ENCODE measurements at places on chromosomes 3 and 15.

DNA sequence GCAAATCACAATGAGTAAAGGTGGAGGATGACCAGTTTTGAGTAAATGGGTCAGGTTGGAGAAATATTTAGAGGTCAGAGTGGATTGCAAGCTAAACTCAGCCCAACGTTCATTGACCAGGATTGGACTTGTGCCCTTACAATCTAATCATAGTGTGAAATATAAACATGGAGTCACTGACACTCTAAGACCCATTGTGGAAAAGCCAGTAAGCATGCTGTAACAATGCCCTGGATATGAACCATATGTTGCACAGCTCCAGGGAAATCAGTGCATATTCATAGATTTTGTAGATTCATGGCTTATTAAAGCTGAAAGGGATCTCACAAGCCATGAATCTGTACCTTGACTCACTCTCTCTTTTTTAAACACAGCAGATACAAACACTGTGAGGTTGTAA, 660.2 kb upstream of the LMCD1 start:
- DNase-seq = no peak

- DNase-seq = no peak
These were observed 53.6 kb upstream of the SEC61A1 start for GRCh38 chr3:127998596-127998995.

- DNase-seq = no peak
These were observed 21.9 kb downstream of the OXNAD1 start for GRCh38 chr3:16286751-16287543.

- no peak for DNase-seq
These were observed 3.5 kb upstream of the SPTBN5 start for GRCh38 chr15:41897363-41897799.

DNA sequence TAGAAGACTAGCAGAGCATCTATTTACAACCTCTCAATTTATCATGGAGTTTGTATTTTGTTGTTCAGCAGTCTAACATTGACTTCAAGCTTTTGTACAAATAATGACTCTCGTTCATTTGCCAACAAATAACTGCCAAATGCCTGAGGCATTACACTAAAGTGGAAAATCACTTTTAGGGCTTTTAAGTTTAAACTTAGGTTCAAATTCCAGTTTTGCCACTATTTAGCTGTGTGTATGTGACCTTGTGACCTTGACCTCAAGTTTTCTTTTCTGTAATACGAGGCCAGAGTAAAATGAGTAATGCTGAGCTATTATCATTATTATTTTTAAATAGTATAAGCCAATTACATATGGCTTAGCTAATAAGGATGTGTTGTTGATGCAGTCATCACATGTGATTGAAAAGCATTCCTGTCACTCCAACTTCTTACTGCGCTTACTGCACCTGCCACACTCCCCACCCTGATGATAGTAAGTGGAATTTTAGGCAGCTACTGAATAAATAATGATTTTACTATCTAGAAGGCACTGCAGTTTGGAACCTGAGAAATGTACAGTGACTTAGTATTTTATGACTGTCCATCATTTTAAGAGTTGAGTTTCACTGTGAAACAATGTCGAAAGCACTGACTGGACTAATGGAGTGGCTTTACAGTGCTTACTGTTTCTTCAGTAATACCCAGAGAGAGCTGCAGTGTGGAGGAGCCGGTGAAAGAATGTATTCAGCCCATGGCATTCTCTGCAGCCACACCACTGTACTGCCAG, 16.3 kb downstream of the ARL8B start:
- no peak for DNase-seq

GRCh38 chr15:39925112-39925842, 5.2 kb upstream of the GPR176 start:
- DNase-seq = no peak

DNA sequence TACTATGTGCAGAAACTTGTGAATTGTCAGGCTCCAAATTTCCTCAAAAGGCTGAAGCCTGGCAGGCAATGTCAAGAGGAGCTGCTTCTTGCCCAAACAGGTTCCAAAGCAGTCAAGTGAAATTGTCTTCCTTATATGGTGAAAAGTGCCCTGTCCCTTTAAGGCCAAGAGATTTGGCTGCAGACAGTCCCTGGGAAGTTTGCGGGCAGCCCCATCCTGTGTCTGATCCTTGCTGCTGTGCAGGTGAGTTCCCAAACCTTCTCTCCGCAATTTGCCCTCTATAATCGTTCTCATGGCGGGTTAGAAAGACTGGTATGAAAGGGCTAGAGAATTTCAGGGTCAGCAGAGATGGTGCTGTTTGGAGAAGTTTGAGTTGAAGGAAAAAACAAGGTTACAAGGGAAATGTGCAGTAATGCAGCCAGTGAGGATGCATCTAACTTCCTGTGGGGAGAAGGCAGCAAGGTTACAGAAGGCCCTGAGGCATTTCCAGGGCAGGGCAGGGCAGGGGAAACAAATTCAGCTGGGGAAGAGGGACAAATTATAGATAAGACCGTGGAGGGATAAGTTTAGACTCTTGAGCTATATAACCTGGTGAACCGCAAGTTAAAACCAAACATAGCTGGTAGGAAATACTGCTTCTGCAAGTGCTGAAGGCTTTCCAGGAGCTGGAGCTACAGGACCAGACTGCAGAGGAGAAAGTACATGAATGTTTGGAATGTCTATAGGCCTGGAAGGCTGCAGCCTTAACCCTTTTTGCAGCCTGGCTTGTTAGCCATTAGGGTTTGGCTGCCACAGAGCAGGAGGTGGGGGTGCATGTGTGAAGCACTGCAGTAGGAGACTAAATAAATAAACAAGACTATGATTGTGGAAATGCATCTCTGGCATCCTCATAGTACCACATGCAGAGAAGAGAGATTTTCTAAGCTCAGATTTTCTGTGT, 256.2 kb upstream of the IL12A start:
- no peak for DNase-seq

GRCh38 chr3:13111873-13112520, 38.8 kb upstream of the IQSEC1 start:
- no peak for DNase-seq

DNA sequence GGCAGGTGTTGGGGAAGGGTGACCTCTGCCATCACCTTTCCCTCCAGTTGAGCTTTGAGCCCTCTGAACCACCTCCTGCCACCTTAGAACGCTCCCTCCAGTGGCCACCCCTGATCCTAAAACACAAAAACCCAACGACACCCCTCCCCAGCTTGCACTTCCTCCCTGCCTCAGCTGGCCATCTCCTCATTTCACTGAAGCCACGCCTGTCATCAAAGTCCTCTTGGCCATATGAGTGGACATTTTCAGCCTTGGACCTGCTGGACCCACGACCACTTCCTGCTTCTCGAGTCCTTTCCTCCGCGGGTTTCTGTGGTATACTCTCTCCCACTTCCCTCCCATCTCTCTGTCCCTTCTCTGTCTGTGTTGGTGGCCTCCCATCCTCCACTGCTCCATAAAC, 48.5 kb upstream of the NR2C2 start:
- DNase-seq = no peak

DNA sequence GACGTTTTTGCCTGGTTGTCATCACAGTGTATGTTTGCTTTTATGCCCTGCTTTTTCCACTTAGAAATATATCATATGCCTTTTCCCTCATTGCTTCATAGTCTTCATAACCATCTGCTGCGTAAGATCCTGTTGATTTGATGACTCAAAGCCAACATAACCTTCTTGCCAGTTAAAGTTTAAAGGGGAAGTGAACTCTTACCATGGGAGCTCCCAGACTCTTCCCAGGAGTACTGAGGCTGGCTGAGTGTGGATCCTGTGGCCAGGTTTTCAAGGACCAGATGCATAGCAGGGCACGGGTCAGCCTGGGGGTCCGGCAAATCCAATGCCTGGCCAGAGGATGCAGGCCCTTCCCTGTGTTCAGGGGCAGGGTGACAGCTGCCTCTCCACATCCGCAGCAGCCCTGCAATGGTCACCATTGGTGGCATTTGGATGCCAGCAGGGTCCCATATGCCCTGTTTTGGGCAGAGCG, 42.0 kb upstream of the SACM1L start:
- no peak for DNase-seq

- no peak for DNase-seq
These were observed 10.1 kb downstream of the USP3 start for GRCh38 chr15:63514531-63514943.

DNA sequence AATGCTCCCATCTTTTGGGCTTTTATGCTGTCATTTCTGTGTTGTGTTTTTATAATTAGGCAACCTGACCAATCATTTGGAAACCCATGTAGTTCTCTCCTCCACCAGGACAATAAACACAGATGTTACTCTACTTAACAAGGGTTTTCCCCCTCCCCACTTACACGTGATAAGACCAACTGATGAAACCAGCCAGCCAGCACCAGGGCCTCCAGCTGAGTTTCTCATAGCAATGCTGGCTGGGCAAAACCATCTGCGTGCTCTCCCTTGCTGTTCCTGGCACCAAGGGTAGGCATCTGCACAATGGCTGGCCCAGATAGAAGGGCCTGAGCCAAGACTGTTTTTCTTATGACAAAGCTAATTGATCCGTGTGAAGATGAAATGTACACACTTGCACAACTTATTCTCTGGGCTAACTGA, 310.4 kb downstream of the PLCL2 start:
- DNase-seq = no peak

GRCh38 chr3:81823882-81824395, 62.5 kb upstream of the GBE1 start:
- DNase-seq = no peak

DNA sequence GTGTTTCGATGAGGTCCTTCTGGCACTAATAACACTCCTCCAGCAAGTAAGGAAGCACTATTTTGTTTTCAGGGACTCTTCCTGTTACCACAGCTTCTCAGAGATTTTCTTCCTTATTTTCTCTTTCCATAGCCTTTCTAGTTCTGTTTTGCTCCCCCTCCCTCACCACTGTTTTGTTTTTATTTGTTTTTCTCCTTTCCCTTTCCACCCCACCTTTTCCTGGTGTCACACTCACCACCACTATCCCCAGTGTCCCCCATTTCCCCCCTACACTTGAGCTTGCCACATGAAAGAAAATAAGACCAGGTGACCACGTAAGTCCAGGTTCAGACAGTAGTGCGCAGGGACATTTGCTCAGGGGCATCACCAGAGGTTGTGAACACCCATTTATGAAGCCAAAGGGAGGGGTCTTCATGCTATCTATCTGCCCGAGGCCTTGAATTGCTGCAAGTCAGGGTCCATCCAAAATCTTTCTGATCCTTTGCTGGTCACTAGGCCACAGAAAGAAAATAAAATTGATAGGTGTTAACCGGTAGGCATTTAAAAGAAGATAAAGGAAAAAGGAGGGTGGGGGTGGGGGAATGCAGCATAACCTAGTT, 1.4 kb upstream of the RFTN1 start:
- DNase-seq = no peak

DNA sequence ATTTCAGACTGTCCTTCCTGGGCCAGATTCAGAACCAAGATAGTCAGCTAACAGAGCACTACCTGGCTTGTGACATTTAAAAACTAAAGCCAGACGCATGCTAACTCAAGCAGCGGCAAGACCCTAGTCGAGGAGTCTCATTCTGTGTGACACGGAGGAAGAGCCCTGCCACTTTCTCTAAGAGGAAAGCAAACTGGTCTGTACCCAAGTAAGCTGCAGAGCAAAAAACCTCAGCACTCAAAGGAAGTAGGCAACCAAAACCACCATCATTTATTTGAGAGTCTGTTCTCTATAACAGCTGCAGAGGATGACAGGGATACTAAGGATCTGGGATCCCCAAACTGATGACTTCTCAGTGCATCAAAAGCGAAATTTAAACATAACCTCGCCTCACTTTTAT, 152.1 kb downstream of the OSBPL10 start:
- DNase-seq = no peak

DNA sequence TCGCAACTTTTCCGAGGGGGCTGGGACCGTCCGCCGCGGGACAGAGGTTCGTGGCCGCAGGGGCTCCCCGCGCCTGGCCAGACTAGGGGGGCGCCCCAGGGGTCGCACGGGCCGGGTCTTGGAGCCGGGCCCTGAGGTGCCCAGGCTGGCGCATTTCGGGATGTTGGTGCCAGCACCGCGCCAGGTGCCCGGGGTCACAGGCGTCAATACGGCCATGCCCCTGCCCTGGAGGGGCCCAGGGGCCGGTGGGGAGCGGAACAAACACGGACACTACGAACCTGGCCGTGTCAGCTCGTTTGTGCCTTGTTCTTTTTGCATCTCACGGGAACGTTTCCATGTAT, 366 bp downstream of the TM6SF1 start:
- no peak for DNase-seq

- no peak for DNase-seq
These were observed 31.4 kb downstream of the DIPK2A start for GRCh38 chr3:144003051-144003450.

DNA sequence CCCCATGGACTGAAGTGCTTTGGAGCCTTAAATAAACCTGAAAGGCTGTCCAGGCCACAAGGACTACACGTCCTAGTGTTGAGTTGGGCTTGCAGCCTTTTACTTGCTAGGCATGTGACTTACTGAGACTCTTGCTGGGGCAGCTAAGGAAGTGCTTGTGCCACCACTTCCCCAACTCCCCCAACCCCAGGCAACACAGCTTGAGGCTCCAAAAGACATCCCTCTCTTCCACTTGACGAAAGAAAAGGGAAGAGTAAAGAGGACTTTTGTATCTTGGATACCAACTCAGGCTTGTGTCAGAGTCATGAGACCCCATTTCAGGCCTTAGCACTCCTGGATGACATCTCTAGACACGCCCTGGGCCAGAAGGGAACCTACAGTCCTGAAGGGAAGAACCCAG, 109.8 kb downstream of the XRN1 start:
- no peak for DNase-seq

- no peak for DNase-seq
These were observed 483.6 kb downstream of the ERC2 start for GRCh38 chr3:55984626-55985025.

DNA sequence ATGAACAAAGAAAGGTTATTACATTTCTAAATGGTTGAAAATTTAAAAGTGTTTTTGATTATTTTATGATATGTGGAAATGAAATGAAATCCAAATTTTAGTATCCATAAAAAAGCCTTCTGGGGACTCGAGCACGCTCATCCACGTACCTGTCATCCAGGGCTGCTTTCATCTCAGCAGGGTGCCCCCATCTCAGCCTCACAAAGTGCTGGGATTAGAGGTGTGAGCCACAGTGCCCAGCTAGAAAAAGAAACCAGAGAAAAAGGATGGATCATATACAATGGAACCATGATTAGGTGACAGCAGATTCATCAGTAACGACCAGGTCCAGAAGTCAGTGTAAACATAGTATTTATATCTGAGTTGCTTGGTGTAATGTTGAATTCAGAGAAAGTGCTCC, 49.7 kb downstream of the STARD5 start:
- no peak for DNase-seq

DNA sequence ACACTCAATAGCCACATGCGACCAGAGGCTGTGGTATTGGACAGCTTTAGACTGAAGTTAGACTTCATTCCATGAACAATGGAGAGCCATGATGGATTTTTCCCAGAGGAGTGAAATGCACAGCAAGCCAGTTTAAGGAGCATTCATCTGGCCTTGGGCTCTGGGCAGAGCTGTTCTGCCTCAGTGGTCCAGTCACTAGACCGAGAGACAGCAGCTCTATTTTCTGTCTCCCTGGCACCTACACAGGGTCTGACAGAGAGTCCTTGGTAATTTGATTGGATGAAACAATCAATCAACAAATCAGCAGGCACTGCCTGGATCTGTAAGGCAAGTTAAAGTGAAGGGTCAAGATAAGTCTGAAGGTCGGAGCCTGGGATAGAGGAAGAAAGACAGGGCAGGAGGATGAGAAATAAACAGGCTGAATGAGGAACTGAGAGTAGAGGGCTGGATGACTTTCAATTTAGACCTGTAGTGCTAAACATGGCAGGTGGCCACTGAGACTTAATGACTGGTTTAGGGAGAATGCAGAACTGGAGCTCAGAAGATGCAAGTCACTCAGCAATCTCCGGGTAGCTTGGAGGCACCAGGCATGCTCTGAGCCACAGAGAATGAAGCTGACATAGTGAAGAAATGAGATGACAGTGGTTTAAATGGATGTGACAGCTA, 98.5 kb upstream of the SLC25A36 start:
- no peak for DNase-seq

GRCh38 chr3:81660036-81660435, 101.4 kb downstream of the GBE1 start:
- DNase-seq = no peak
